ENCODE measurements at places on chromosomes 1 and 21.
A peak's percentile ranks its signal among the peaks of the same experiment; 100 is the strongest.

- no peaks in the 10 kb centered on the region for H3K36me3 ChIP-seq
- H3K4me3 ChIP-seq: no peak overlapping the region
- H3K4me1 ChIP-seq: no peaks in the 10 kb centered on the region
- no peak for DNase-seq
- no peaks in the 10 kb centered on the region for H3K27me3 ChIP-seq
Measured at GRCh38 chr1:166062421-166063070, 104.3 kb downstream of the FAM78B start.

DNA sequence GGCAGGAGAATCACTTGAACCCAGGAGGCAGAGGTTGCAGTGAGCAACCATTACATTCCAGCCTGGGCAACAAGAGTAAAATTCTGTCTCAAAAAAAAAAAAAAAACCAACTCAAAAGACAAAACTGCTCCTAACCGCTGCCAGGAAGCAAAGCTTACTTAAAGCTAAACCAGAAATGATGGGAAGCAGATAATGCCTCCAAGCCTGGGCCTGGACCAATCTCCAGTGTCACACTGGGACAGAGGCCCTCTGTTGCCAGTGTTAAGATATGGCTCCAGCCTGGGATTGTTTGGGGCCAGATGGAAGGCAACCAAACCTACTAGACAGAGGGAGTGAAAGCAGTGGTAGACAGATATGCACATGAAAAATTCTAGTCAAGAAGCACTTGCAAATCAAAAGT, 36.9 kb downstream of the NSL1 start:
- H3K4me1 ChIP-seq: peaks cover 37% of the 10 kb centered on the region
- DNase-seq: peak; percentile 29
- peak overlapping the region; percentile 17 for H3K4me3 ChIP-seq
- H3K27me3 ChIP-seq: no peaks in the 10 kb centered on the region
- peak overlapping the region; percentile 68 for H3K27ac ChIP-seq
- no peaks in the 10 kb centered on the region for H3K36me3 ChIP-seq

- H3K27me3 ChIP-seq: no peaks in the 10 kb centered on the region
- H3K27ac ChIP-seq: no peak overlapping the region
- no peaks in the 10 kb centered on the region for H3K4me1 ChIP-seq
- H3K4me3 ChIP-seq: no peak overlapping the region
- no peaks in the 10 kb centered on the region for H3K36me3 ChIP-seq
- DNase-seq: peak; percentile 48
Measured at GRCh38 chr1:246450611-246451251, 56.3 kb downstream of the SMYD3 start.

- DNase-seq: no peak
- no peak overlapping the region for H3K4me3 ChIP-seq
- no peaks in the 10 kb centered on the region for H3K4me1 ChIP-seq
- no peaks in the 10 kb centered on the region for H3K27me3 ChIP-seq
- H3K27ac ChIP-seq: no peak overlapping the region
- no peaks in the 10 kb centered on the region for H3K36me3 ChIP-seq
Measured at GRCh38 chr1:229058729-229059128, 212.2 kb upstream of the RAB4A start.

- no peak overlapping the region for H3K27ac ChIP-seq
- no peaks in the 10 kb centered on the region for H3K27me3 ChIP-seq
Measured at GRCh38 chr1:163174524-163175437, 27.9 kb downstream of the RGS5 start.

GRCh38 chr1:214439352-214440119, 111.9 kb downstream of the PTPN14 start:
- no peaks in the 10 kb centered on the region for H3K27me3 ChIP-seq
- no peaks in the 10 kb centered on the region for H3K36me3 ChIP-seq
- peak overlapping the region; percentile 55 for H3K27ac ChIP-seq
- DNase-seq: peak; percentile 96

GRCh38 chr1:19032413-19032695, 75.9 kb upstream of the IFFO2 start:
- DNase-seq: no peak
- H3K4me1 ChIP-seq: no peaks in the 10 kb centered on the region
- H3K4me3 ChIP-seq: no peak overlapping the region
- no peaks in the 10 kb centered on the region for H3K36me3 ChIP-seq
- H3K27ac ChIP-seq: no peak overlapping the region

DNA sequence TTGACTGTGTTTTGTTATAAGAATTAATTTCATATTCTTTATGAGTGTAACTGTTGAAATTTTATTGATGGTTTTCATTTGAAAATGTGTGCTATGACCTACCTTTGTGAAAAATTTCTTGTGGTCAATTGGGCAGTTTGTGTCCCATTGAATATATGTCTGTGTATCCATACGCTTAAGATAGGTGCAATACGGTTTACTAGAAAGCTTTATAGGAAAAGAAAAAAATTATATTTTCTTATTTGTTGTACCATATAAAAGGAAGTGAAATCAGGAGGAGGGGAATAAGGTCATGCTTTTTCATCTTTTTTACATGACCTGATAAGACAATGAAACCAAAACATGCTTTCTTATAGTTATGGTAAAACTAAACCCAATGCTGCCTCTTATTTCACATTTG, 807.7 kb downstream of the USP25 start:
- no peak for DNase-seq
- H3K4me3 ChIP-seq: no peak overlapping the region
- no peaks in the 10 kb centered on the region for H3K36me3 ChIP-seq
- no peak overlapping the region for H3K27ac ChIP-seq

DNA sequence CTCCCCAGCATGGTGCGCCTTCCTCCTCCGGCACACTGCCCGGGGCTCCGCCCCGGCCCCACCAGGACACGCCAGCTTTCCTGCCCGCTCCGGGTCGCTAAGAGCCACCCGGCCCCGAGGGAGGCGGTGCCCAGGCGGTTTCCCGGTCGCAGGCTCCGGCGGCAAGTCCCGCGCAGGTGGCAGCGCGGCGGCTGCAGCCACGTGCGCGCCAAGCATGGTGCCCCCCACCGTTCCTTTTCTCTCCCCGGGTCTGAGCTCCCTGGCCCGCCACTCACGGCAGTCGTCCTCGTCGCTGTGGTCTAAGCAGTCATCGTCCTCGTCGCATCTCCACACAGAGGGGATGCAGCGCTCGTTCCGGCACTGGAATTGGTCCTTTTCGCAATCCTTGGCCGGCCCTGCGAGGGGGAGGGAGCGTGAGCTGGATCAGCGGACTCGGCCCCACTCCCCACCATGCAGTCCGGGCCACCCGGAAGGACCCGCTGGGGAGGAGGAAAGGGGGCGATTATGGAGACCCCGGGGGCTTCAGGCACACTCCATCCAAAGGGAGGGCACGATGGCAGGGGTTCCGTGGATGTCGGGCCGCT, 1.2 kb downstream of the LRP8 start:
- H3K27me3 ChIP-seq: no peaks in the 10 kb centered on the region
- DNase-seq: peak; percentile 79
- H3K4me1 ChIP-seq: peaks cover 11% of the 10 kb centered on the region
- peak overlapping the region; percentile 95 for H3K4me3 ChIP-seq

DNA sequence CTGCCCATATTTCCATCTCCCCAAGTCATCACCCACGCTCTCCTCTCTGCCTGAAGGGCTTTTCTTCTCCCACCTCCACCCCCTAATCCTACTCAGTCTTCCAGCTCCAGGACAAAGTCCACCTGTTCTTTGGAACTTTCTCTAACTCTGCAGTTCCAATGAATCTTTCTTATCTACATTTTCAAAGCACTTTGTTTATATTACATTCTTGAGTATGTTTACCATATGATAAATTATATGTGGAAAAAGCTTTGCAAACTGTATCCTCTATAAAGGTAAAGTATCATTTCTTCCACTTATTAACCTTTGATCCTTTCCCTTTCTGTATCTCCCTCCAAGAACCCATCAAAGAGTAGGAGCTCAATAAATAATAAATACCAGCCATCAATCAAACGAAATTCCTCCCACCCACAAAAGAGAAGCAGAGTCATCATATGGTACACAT, 39.7 kb downstream of the TTC13 start:
- no peaks in the 10 kb centered on the region for H3K4me1 ChIP-seq
- H3K4me3 ChIP-seq: no peak overlapping the region
- H3K36me3 ChIP-seq: no peaks in the 10 kb centered on the region
- no peak overlapping the region for H3K27ac ChIP-seq

- H3K27me3 ChIP-seq: no peaks in the 10 kb centered on the region
- peaks cover 7% of the 10 kb centered on the region for H3K4me1 ChIP-seq
Measured at GRCh38 chr1:156241926-156242325, at the start of gene BGLAP. BGLAP (plus strand) TSS chr1:156242184; CDS start chr1:156242232, 48 bp downstream.

GRCh38 chr1:217393896-217394295, 237.0 kb downstream of the GPATCH2 start:
- no peaks in the 10 kb centered on the region for H3K4me1 ChIP-seq
- no peak overlapping the region for H3K27ac ChIP-seq

GRCh38 chr1:31576201-31576669, at the start of gene TINAGL1:
TINAGL1 (plus strand) TSS chr1:31576515; CDS start chr1:31577149, 634 bp downstream.
- no peaks in the 10 kb centered on the region for H3K4me1 ChIP-seq
- H3K27me3 ChIP-seq: peaks cover 6% of the 10 kb centered on the region
- no peak within 1 kb of the TSS for H3K27ac ChIP-seq
- no peaks in the 10 kb centered on the region for H3K36me3 ChIP-seq
- peak within 1 kb of the TSS; percentile 39 for H3K4me3 ChIP-seq

DNA sequence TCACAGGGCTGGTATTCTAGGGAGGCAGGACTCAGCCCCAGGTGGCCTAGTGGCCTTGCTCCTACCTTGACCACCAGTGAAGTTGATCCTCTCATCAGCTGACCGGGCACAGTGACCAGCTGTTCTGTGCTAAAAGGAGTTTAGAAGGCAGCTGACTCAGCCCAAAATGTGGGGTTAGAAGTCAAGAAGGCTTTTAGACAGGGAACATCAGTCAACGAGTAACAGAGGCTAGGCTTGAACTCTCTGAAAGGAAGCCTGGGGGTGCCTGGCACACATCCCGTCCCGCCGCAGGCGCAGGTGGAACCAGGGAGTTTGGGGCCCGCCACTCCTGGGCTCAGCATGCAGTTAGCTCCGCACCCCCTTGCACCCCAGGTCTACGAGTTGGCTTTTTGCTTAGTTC, 114.9 kb upstream of the SLC45A1 start:
- no peak overlapping the region for H3K27ac ChIP-seq
- no peak overlapping the region for H3K4me3 ChIP-seq
- peaks cover 91% of the 10 kb centered on the region for H3K27me3 ChIP-seq
- H3K4me1 ChIP-seq: no peaks in the 10 kb centered on the region
- no peak for DNase-seq

DNA sequence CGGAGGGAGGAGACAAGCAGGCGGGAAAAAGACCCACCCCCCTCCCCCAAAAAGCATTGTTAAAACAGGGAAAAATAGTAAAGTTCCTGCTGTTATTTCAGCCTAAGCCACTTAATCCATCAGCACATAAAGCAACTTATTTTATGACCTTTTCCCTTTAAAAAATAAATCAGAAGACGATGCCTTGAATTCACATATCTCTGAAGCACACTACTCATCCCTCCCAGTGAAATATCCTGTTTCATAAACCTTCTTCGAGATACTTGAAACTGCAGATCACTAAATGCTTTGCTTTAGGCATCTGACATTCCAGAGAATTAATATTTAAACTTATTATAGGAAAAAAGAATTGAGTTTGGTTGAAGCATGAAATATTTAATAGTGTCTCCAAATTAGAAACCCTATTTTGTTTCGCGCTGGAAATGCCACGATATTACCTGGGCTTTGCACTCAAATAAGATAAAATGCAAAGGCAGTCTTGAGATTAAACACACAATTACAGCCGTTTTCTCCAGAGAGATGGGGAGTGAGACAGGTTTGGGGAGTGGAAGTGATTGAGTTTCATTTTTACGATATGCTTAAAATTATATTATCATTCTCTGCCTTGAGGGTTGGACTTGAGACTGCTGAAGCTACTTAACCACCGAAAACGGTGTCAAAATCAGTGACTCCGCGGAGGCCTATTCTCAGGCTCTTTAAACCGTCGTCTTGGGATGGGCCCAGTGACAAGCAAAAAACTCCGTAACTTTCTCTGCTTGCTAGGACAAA, 9.3 kb downstream of the GLIS1 start:
- no peak overlapping the region for H3K4me3 ChIP-seq
- H3K36me3 ChIP-seq: no peaks in the 10 kb centered on the region
- no peaks in the 10 kb centered on the region for H3K27me3 ChIP-seq
- peaks cover 12% of the 10 kb centered on the region for H3K4me1 ChIP-seq

GRCh38 chr1:239545466-239545865, 159.1 kb downstream of the CHRM3 start:
- no peaks in the 10 kb centered on the region for H3K36me3 ChIP-seq
- H3K27me3 ChIP-seq: no peaks in the 10 kb centered on the region
- no peak overlapping the region for H3K27ac ChIP-seq
- no peak for DNase-seq

GRCh38 chr1:237124856-237125462, 83.0 kb downstream of the RYR2 start:
- H3K27me3 ChIP-seq: no peaks in the 10 kb centered on the region
- DNase-seq: peak; percentile 30
- no peak overlapping the region for H3K27ac ChIP-seq
- no peaks in the 10 kb centered on the region for H3K36me3 ChIP-seq
- H3K4me3 ChIP-seq: no peak overlapping the region
- H3K4me1 ChIP-seq: no peaks in the 10 kb centered on the region

GRCh38 chr1:185500001-185500626, 183.1 kb upstream of the IVNS1ABP start:
- no peak overlapping the region for H3K4me3 ChIP-seq
- DNase-seq: no peak
- H3K27me3 ChIP-seq: no peaks in the 10 kb centered on the region

DNA sequence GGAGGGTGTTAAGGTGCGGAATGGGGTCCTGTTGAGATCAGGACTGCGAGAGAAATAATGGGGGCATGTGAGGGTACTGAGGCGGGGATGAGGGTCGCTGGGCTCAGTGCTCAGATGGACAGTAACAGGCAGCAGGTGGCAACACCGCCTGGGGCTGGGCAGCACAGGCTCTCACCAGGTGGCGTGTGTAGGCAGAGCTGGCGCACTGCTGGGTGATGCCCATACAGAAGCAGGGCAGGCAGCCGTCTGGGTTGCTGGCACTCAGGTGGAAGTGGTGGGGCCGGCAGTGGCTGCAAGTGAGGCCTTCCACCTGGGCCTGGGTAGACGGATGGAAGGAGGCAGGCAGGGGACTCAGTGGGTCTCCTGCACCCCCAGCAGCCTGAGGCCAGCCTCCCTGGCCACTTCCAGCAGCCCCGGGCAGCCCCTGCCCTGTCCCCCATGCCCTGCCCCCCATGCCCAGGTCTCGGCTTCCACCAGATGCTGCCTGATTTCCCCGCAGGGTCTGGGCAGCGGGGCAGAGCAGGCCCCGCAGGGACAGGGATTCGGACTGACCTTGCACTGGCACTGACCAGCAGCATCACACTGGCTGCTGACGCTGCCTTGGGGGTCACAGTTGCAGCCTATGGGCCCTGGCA, 60.5 kb downstream of the LDLRAD2 start:
- peaks cover 4% of the 10 kb centered on the region for H3K4me1 ChIP-seq
- no peak overlapping the region for H3K27ac ChIP-seq
- no peak overlapping the region for H3K4me3 ChIP-seq
- no peaks in the 10 kb centered on the region for H3K36me3 ChIP-seq

- no peak for DNase-seq
- no peak overlapping the region for H3K27ac ChIP-seq
- no peaks in the 10 kb centered on the region for H3K4me1 ChIP-seq
- H3K36me3 ChIP-seq: no peaks in the 10 kb centered on the region
- no peak overlapping the region for H3K4me3 ChIP-seq
Measured at GRCh38 chr21:44842087-44842486, 24.2 kb upstream of the SUMO3 start.

Measured in MM.1S (cell line).